Aorta (tissue), 5 donors: ENCODE measurements at places on chromosomes 4 and X. TPM values are rescaled to one million over a fixed set of nuclear protein-coding genes. Genes with fewer than 3 reads are reported as not detected.

SERTM2 gene
- not detected for total RNA-seq

SMIM10 gene
- total RNA-seq, result 11.8 TPM

BANK1 gene
- 1.5 TPM for total RNA-seq

MSN gene
- total RNA-seq, result 374 TPM

JAKMIP1 gene
- total RNA-seq, result 0.23 TPM

MAGEA4 gene
- not detected for total RNA-seq

STOX2 gene
- 10.9 TPM for total RNA-seq
